ENCODE measurements at places on chromosomes 3 and 15. TPM values are rescaled to one million over a fixed set of nuclear protein-coding genes. Genes with fewer than 3 reads are reported as not detected.

DNA sequence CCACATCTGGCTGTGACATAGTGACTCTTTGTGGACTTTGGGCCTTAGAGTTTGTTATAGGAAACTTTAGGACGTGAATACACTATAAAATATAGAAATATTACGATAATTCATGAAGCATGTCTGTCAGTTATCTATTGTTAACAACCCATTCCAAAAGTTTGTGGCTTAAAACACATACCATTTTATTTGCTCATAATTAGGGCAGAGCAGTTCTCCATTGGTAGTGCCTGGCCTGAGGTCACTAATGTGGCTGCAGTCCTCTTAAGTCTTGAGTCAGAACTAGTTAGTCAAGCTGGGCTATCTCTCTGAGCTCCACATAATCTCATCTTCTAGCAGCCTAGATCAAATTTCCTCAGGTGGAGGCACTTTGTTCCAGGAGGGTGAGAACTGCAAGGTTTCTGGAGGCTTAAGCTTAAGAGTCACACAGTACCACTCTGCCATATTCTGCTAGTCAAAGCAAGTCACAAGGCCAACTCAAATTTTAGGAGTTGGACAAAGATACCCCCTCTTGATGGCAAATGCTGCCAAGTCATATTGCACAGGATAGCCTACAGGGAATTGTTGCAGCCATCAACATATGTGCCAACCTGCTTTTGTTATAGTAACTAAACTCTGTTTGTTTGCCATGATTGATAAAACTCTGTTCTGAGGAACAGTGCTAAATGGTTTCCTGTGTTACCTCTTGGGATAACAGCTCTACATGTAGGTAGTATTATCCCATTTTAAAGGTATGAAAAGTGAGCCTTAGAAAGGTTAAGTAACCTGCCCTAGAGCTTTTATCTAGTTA is 8.7 kb downstream of the ATXN7 start:
- DNase-seq: no peak

- no peak for DNase-seq
These were observed 16.0 kb downstream of the ARMC8 start for GRCh38 chr3:138202945-138203701.

DNA sequence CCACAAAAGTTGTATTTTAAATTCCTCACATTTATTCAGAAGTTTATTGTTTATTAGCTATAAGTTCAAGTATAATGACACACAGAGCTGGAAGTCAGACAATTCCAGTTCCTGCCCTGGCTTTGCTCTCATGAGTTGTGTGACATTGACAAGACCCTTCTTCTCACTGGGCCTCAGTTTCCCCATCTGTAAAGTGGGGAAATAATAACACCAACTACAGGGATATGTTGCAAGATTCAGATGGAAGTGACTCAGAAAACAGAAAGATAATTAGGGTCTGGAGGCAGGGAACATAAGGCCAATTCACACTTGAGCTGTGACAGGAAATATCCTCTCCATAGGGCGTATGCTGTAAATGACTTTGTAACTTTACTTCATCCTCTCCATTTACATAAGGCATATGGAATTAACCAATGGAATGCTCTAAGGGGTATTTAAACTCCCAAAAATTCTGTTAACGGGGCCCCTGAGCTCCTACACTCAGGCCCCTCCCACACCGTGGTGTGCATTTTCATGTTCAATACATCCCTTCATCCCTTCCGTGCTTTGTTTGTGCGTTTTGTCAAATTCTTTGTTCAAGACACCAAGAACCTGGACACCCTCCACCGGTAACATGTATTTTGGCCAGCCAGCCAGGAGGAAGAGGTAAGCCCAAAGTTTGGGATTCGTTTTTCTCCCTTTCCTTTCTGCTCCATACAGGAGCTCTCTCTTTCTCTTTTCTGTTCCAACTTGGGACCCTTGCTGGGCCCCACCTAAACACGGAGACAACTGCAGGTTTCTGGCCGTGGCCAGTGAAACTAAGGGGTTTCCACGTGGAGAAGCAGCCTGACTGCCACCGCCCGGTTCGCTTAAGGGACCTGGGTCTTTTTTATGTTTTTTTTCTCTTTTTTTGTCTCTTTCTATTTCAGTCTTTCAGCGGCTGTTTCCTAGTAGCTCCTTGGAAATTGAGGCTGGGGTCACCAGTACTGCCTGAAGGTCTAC is 16.9 kb downstream of the CYP11A1 start:
- DNase-seq: no peak

- DNase-seq: no peak
These were observed 554.2 kb downstream of the TUSC7 start for GRCh38 chr3:117263745-117264144.

GRCh38 chr3:138451595-138452162 is 17.3 kb downstream of the ESYT3 start:
- DNase-seq: no peak

The GOLGA8M gene
- 2.8 TPM for total RNA-seq

DNA sequence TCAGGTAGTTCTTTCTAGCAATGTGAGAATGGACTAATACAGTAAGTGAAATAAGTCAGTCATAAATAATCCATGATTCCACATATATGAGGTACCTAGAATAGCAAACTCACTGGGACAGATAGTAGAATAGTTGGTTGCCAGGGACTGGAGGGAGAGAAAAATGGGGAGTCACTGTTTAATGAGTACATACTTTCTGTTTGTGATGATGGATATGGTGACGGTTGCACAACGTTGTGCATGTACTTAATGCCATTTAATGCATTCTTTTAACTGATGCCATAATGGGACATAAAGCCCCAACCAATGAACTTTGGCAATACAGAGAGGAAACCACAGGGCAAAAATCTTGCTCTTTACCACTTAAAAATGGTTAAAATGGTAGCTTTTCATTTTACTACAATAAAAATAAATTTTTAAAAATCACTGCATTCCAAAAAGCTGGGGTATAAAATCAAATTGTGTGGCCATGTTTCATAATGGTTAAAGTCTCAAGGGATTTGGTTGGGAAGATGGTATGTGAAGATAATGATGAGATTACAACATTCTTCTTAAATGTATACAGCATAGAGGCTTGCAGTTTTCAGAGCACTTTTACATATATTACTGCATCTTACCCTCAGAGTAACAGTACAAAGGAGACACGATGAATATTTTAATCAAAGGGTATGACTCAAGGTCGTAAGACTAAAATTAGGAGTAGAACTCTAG is 45.2 kb downstream of the ADAM10 start:
- DNase-seq: no peak

The UROC1 gene
- total RNA-seq: 0.14 TPM

- no peak for DNase-seq
These were observed 13.0 kb downstream of the TERC start for GRCh38 chr3:169751875-169752274.

GRCh38 chr3:27675287-27675686 is 46.8 kb downstream of the EOMES start:
- no peak for DNase-seq

GRCh38 chr3:174158674-174159073 is 700.5 kb upstream of the NAALADL2 start:
- no peak for DNase-seq

DNA sequence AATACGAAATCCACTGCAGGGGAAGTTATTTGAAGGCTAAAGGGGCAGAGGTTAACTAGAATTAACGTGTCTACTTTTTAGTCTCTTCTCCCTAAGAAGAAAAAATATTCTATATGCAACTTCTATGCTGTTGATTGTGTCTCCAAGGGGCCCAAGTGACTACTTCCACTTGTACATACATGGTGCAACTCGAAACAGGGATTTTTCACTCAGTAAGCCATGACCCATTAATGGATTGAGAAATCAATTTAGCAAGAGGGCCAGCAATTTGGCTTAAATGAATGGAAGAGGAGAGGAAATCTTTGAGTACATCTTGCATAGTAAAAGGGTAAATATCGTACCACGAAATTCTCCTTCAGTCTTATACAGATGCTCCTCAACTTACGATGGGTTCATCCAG is 151.1 kb upstream of the HES1 start:
- no peak for DNase-seq

The MYEF2 gene
- total RNA-seq: 41.1 TPM

DNA sequence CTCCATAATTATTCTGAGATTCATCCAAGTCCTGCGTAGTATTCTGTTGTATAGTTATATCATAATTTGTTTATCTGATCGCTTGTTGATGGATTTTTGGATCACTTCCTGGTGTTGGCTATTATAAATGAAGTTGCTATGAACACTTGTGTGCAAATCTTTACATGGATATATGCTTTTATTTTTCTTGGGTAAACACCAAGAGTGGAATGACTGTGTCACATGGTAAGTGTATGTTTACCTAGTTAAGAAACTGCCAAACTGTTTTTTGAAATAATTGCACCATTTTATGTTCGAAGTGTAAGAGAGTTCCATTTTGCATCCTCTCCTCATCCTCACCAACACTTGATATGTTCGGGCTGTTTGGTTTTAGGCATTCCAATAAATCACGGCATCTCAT is 360.4 kb upstream of the FRG2C start:
- DNase-seq: no peak

The GPR62 gene
- 0.55 TPM for total RNA-seq

GRCh38 chr3:183641882-183642281 is 6.5 kb downstream of the KLHL24 start:
- no peak for DNase-seq

GRCh38 chr3:157238457-157238856 is 78.5 kb upstream of the CCNL1 start:
- no peak for DNase-seq

The UTS2B gene
- total RNA-seq: 2.6 TPM

- DNase-seq: peak; percentile 72
These were observed 78.4 kb upstream of the RASGRF1 start for GRCh38 chr15:79168922-79169456.

The PLSCR2 gene
- total RNA-seq: 0.35 TPM

- DNase-seq: peak; percentile 32
These were observed 567.1 kb downstream of the EDEM1 start for GRCh38 chr3:5754602-5755001.

GRCh38 chr15:28998511-28998910 is 112.7 kb downstream of the APBA2 start:
- no peak for DNase-seq

- no peak for DNase-seq
These were observed 12.5 kb downstream of the P2RY14 start for GRCh38 chr3:151265866-151266265.

DNA sequence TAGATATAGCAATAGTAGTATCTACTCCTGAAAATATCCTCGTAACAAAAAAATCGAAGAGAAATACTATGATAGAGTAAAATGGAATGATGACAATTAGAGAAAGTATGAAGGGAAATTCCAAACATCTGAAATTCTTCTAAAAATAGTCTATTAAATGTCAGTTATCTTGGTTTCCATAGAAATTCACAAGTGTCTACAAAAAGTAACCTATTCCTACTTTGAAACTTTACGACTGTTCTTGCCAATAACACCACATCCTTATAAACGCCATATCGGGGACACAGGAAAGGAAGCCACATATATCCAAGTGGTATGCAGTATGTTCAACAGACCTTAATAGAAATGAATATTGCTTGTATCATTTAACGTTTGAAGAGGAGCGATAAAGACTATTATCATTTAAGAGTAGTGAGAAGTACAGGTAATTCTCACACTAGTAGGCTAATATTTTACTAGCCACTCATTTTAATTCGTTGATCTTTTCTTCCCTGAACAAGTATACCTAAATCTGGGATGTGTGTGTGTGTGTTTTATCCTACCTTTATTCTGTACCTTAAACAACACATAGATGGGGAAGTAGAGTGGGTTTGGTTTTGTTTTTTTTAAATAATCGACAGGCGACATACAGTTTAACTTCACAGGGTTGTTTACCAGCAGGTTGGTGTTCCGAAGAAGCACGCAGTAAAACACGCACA is 1.2 kb downstream of the GPR176 start:
- no peak for DNase-seq

DNA sequence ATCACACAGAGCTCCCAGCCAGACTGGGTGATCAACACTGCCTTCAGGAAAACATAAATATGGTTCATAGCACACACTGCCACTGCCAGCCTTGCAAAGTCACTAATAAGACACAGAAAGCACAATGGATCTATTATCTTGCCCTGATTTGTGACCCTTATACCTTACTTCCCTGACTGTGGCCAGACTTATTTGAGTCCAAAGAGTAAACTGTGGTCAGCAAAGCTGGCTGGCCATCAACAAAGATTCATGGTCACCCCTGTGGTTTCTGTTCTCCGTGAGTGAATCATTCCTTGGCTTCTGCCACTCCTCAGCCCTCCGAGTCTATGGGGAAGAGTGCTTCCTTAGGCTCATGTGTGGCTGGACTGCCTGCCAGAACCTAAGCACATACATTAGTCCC is 437.7 kb downstream of the RAP2B start:
- DNase-seq: peak; percentile 81

- no peak for DNase-seq
These were observed 5.7 kb upstream of the CCR5 start for GRCh38 chr3:46365041-46365440.

Measured in mucosa of gallbladder (tissue), 1 donor.